ENCODE measurements at places on chromosomes 4 and X.

GRCh38 chr4:18816228-18816895 is 794.8 kb upstream of the LCORL start:
- DNase-seq: no peak

GRCh38 chrX:67731061-67731460 is 187.2 kb downstream of the AR start:
- DNase-seq: no peak

- no peak for DNase-seq
These were observed 31.2 kb downstream of the SLC2A9 start for GRCh38 chr4:9989918-9990635.

GRCh38 chr4:47668810-47669408 is 169.0 kb downstream of the CORIN start:
- DNase-seq: no peak

DNA sequence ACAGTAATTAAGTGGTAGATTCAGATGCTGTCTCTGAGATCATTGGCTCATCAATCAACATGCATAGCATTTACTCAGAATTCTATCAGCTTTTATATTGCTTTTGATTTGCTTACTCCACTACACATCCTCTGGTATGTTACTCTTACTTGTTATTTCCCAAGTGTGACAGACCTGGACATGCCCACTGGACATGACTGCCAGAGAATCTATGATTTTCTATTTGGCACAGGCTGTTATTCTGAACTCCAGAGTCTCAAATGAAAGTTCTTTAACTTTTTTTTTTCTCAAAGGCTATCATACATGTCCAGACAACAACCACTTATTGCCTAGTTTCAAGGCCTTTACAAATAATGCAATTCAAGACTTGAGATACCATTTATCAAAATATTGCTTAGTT is 116.1 kb upstream of the ARHGAP24 start:
- DNase-seq: no peak

- no peak for DNase-seq
These were observed 35.3 kb upstream of the CXCL8 start for GRCh38 chr4:73705056-73705432.

GRCh38 chrX:9566150-9566621 is 101.3 kb downstream of the TBL1X start:
- peak; percentile 9 for DNase-seq

DNA sequence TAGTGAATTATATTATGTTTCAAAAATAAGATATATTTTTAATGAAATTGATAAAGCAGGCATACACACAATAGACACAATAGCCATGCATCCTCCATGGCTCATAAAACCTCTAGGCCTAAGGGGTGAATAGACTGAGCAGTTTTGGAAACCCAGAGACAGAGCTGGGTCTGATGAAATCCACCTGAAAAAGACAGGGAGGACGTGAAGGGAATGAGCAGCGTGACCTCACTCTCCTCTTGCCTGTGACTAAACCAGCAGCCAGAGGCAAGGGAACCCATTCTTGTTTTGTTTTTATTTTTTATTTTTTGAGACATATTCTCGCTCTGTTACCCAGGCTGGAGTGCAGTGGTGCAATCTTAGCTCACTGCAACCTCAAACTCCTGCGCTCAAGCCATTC is 424.4 kb upstream of the FAM241A start:
- no peak for DNase-seq

- DNase-seq: no peak
These were observed 156.9 kb upstream of the TTC29 start for GRCh38 chr4:147102596-147102995.

- no peak for DNase-seq
These were observed 55.3 kb downstream of the TMPRSS11F start for GRCh38 chr4:68074397-68074796.

DNA sequence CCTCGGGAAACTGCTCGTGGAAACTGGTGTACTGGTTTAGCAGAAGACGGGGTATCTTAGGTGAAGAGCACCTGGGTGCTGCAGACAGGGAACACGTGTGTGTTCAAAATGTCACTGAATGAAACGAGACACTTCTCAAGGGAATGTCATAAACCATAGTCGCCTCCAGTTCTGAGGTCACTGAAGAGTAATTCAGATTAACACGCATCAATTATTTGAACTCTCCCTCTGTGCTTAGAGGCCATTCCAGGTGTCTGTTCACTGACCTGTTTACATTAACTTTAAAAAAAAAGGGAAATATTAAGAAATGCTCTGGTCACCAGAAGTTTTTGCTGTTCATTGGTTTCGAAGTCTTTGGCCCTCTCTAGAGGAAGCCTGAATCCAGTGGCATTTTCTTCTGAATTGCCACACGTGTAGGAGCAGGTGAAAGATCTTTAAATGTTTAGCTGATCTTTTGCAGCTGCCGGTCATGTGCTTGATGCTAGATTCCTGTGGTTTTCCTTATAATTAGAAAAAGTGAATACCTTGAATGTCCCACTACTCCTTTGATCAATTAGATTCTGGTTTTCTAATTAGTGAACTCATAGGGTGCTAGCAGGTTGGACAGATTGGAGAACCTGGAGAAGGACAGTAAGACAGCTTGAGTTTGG is 330.5 kb downstream of the ARHGAP10 start:
- no peak for DNase-seq

GRCh38 chrX:13876652-13877051 is 59.8 kb upstream of the GPM6B start:
- DNase-seq: no peak

- no peak for DNase-seq
These were observed 3.7 kb upstream of the HDAC8 start for GRCh38 chrX:72576141-72576894.

DNA sequence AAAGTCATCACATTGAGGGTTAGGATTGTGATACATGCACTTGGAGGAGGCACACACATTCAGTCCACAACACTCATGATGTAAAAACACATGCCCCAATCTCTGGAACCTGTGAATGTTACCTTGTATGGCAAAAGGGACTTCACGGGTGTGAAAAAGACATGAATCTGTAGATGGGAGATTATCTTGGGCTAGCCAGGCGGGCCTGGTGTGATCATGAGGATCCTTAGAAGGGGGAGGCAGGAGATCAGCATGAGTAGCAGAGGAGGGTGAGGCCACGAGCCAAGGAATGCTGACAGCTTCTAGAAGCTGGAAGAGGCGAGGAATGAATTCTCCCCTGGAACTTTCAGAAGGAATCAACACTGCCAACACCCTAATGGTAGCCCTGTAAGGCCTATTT is 77.5 kb upstream of the ENPP6 start:
- no peak for DNase-seq

GRCh38 chr4:93994175-93994994 is 165.8 kb downstream of the ATOH1 start:
- no peak for DNase-seq

DNA sequence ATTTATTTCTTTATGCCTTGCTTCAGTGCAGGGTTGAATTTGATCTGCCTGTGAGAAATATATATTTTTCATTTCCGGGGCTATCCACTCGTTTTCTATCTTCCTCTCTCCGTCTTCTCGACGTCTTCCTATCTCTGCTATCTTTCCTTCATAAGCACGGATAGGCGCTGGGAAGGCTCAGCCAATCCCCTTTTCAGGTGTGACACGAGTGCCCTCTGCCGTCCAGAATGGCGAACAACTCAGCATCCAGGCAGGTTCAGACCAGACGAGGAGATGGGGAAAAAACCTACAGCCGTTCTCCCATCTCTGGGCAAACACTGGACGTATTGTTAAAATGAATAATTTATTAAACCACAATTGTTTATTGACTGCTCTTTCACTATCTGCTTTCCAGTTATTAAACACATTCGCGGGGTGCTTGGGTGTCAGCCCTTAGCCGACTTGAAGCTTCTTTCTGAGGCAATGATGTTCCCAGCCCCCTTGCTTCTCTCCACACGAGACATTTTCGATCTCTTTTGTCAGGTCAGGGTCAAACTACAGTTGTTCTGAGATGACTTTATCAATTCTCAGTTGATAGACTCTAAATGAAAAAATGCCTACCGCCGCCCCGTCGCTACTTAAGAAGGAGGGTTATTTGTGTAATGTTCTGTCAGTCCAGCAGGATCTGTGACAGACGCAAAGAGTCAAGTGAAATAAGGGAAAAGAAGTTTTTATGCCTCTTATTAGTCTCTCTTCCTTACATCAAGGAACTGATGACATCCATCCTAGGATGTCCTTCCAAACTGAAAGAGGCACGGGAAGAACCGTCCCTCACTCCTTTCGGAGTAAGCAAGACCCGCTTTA is 96.3 kb upstream of the NOCT start:
- DNase-seq: peak; percentile 50
